ENCODE measurements at places on chromosomes 4 and X. TPM values are rescaled to one million over a fixed set of nuclear protein-coding genes. Genes with fewer than 3 reads are reported as not detected.

DNA sequence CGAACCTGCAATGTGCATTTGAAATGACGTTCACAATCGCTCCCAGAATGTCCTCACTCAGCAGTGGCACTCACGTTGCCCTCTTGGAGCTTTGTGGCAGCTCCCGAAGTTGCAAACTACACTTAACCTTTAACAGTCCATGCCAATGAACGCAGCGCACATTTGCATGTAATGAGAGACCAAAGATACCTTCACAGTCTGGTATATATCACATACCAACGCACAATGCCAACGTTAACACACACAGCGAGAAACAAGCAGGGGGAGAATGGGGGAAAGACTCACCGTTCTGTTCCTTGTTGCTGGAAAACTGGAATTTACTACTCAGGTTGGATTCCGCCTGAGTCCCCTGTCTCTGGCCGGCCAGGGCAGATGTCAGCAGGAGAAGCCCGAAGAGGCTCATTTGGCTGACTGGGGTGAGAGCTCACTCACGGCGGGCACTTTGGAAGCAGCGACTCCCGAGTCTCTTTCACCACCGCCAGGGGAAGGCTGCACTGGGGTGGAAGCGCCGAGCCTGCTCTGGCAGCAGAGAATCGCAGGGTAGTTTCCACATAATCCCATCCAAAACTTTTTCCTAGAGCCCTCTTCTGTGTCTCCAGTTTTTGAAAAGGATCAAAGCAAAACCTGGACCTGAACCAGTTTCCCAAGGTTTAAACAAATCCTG is 966 bp downstream of the PDGFC start:
- peaks cover 17% of the 10 kb centered on the region for H3K4me1 ChIP-seq
- peak overlapping the region; percentile 74 for H3K4me3 ChIP-seq
- H3K27ac ChIP-seq, result peak overlapping the region; percentile 94
- no peak for DNase-seq
- H3K36me3 ChIP-seq, result no peaks in the 10 kb centered on the region

DNA sequence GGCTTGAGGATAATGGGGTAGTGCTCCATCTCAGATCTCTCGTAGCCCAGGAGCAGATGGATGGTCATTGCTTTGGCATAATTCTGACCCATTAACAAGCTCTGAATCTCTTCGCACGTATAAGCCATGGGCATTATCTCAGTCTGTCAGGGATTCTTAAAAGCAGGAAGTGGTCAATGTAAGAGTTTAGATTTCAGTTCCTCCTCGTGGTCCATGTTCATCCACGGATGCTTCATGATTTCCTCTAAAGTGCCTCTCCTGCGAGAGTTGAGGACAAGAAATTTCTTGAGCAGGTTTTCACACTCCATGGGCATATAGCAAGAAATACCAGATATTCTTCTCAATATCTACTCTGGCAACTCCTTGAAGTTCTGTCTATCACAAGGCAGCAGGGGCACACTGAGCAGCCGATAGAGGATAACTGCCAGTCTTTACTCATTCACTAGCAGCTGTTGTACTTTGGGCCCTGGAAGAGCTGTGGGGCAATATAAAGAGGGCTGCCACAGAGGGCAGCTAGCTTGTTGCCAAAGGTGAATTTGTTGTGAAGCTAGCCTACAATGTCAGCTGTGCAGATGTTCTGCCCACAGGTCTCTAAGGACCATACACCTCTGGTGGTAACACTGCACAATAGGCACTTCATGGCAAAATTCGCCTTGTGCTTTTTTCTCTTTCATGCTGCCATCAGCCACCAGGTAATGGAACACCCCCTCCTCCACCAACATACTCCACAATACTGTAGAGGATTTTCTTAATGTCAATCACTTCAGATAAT is 52.0 kb upstream of the WDR17 start:
- no peaks in the 10 kb centered on the region for H3K4me1 ChIP-seq
- H3K27ac ChIP-seq, result no peak overlapping the region
- H3K4me3 ChIP-seq, result no peak overlapping the region
- H3K36me3 ChIP-seq, result no peaks in the 10 kb centered on the region
- DNase-seq, result no peak
- no peaks in the 10 kb centered on the region for H3K27me3 ChIP-seq

DNA sequence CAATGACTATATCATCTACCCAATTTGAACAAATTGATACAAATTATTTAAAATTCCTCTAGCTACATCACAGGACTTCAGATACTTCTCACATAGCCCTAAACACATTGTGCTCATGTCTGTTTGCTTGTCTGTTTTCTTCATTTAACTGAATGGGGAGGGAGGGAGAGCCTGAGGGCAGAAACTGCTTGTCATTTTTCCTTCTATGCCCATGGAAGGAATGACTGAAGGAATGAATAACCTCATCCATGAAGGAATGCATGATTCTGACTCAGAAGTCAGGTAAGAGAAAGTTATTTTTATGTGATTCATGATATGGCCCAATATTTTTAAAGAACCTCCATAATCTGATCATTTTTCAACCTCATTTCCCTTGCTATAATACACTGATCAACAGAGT is 418.0 kb upstream of the PITX2 start:
- no peak for DNase-seq
- H3K4me3 ChIP-seq, result no peak overlapping the region
- no peaks in the 10 kb centered on the region for H3K4me1 ChIP-seq
- H3K27ac ChIP-seq, result no peak overlapping the region
- no peaks in the 10 kb centered on the region for H3K27me3 ChIP-seq

GRCh38 chr4:49032440-49033161 is 46.5 kb downstream of the CWH43 start:
- no peaks in the 10 kb centered on the region for H3K27me3 ChIP-seq
- H3K4me1 ChIP-seq, result no peaks in the 10 kb centered on the region
- no peaks in the 10 kb centered on the region for H3K36me3 ChIP-seq
- H3K27ac ChIP-seq, result no peak overlapping the region
- no peak overlapping the region for H3K4me3 ChIP-seq
- no peak for DNase-seq

- H3K27ac ChIP-seq, result no peak overlapping the region
- peaks cover 10% of the 10 kb centered on the region for H3K4me1 ChIP-seq
- no peak overlapping the region for H3K4me3 ChIP-seq
- no peak for DNase-seq
- no peaks in the 10 kb centered on the region for H3K36me3 ChIP-seq
- H3K27me3 ChIP-seq, result no peaks in the 10 kb centered on the region
These were observed 2.5 kb downstream of the PPBP start for GRCh38 chr4:73985528-73985852.

GRCh38 chrX:7109838-7110793 is 37.4 kb upstream of the STS start:
- no peak overlapping the region for H3K4me3 ChIP-seq
- H3K36me3 ChIP-seq, result no peaks in the 10 kb centered on the region
- H3K27me3 ChIP-seq, result no peaks in the 10 kb centered on the region
- no peaks in the 10 kb centered on the region for H3K4me1 ChIP-seq
- DNase-seq, result no peak

NDST4 gene
- not detected for total RNA-seq

SATL1 gene
- not detected for total RNA-seq

TASL gene
- 0.42 TPM for total RNA-seq

SYN1 gene
- 0.27 TPM for total RNA-seq

SPANXN3 gene
- total RNA-seq, result not detected

DKC1 gene
- 67.2 TPM for total RNA-seq

All from thoracic aorta (tissue), 2 donors.